ENCODE measurements at places on chromosomes 1 and 21.

- peak; percentile 28 for DNase-seq
Observed at GRCh38 chr21:25561668-25562641, 45.3 kb downstream of the MRPL39 start.

DNA sequence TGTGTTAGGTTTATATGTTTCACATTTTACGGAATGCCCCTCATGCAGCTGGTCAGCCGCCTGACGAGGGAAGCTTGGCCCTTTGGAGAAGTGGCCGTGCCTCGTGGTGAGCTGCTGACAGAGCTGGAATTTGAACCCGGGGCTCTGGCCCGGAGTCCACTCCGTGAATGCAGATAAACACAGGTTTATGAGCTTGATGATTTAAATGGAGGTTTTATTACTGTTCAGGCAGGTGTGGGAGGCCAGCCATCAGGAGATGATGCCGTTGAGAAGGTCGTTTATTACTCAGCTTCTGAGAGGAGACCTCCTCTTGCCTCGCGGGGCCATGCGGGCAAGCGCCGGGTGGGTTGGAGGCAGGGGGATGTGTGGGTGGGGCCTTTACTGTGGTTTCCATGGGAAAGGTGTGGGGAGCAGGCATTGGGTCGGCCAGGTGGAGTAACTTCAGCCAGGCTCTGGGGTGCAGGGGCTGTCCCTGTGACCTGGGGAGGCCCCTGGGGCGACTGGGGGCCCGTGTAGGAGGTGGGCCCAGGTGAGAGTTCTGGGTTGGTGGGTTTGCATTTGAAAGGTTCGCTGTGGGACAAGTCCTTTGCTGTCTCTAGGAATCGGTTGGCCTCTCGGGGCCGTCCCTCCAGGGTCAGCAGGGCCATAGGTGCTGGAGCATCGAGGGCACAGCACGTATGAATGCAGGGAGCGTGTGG, 22.0 kb downstream of the PRKCZ start:
- DNase-seq: no peak

GRCh38 chr1:186213225-186213607, 161.8 kb downstream of the TPR start:
- DNase-seq: no peak

GRCh38 chr1:26387447-26387846, 14.9 kb upstream of the ZNF683 start:
- DNase-seq: no peak

DNA sequence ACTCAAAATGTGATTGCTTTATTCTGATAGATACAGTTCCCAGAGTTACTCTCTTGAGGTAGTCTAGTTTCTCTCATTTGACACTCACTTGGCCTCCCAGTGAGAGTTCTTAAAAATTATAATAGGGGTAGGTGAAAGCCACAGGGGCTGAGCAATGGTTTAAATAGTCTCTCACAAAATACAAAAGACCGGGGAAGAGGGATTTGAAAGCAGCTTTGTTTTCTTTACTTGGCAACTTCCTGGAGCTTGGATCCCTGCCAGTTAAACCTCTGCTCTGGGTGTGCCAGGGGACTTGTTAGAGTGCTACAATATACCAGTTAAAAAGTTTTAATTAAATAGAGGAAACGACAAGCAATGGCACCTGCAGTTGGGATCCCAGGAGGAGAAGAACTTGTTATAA, 31.7 kb downstream of the OR13G1 start:
- no peak for DNase-seq
